ENCODE measurements at places on chromosomes 4 and X.

- no peak for DNase-seq
These were observed 46.5 kb downstream of the PHOX2B start for GRCh38 chr4:41701983-41702382.

DNA sequence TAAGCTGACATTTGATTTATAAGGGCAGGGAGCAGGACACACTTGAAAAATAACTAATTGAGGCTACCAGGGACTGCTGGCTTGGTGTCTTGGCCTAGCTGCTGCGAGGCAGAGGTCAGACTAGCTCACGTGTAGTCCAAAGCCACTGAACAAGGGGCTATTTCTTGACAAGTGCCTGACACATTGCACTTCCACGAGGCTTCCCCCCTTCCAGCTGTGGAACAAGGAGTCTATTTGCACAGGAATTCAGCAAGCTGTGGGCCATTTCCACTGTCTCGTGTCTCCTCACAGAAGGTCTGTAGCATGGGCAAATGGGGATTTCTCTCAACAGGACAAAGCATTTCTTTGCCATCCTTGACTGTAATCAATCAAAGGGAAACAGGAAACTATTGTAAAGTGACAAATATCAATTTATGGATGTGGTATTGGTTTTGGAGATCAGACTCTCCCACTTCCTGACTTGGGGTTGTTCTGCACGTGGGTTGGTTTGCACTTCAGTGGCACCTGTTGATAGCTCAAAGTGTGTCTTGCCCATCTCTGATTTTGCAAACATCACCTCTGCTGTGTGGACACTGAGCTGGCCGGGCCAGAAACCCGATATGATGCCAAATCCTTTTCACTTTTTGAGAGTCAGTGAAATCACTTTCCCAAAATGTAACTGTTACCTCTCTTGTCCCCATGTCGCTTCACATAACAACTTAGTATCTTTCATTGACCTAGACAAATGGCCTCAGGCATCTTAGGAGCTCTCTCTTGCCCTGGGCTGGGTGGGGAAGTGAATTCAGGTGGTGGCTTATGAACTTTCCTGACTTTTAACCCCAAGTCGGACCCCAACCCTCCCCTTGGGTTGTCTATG, 107.4 kb upstream of the MAMLD1 start:
- DNase-seq = no peak

DNA sequence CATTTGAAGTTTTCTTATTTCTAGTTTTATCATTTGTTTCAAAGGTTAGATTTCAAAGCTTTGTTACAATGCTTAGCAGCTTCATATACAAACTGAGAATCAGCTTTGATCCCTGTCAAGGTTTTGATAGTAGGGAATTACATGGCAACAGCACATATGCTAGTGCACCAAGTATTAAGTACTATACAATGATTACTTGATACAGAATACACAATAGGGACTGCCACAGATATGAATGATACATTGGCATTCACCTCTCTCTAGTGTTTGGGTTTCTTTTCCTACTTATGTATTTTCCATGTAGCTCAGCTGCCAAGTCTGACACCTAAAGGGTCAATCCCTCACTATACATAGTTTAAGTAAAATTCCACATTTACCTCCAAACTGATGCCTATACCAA, 344.0 kb downstream of the FAT4 start:
- no peak for DNase-seq

- DNase-seq = peak; percentile 53
These were observed 219.8 kb downstream of the ZNF674 start for GRCh38 chrX:46325312-46325877.
